Chondrocyte (in vitro differentiated cells): ENCODE measurements at places on chromosomes 5 and 9.

GRCh38 chr9:127970401-127971313 is 10.1 kb downstream of the EEIG1 start:
- no peak for DNase-seq

- DNase-seq = no peak
Observed at GRCh38 chr5:91207248-91207647, 175.9 kb downstream of the ARRDC3 start.

- DNase-seq = no peak
Observed at GRCh38 chr5:54905246-54905795, 80.1 kb downstream of the ESM1 start.

- no peak for DNase-seq
Observed at GRCh38 chr5:180527659-180528058, 33.5 kb downstream of the CNOT6 start.
